Renal cortical epithelial cell (primary cell): ENCODE measurements at places on chromosomes 6 and 20. TPM values are rescaled to one million over a fixed set of nuclear protein-coding genes. Genes with fewer than 3 reads are reported as not detected.

DNA sequence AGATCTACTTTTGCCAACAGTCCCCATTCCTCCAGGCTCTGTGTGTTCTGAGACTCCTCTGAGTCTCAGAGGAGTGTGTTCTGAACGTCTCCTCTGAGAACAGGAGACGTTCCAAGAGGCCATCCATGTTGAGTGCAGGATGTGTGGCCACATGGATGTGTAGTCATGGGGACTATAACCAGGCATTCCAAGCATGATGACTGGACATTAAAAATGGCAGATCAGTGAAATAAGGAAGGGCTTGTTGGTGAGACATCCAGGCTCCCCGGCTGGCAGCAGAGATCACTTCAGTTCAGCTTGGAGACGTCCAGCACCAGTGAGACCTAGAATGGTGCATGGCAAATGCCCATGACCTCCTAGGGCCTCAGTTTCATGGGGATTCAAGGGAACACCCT, 34.3 kb upstream of the POU5F1 start:
- DNase-seq, result no peak

DNA sequence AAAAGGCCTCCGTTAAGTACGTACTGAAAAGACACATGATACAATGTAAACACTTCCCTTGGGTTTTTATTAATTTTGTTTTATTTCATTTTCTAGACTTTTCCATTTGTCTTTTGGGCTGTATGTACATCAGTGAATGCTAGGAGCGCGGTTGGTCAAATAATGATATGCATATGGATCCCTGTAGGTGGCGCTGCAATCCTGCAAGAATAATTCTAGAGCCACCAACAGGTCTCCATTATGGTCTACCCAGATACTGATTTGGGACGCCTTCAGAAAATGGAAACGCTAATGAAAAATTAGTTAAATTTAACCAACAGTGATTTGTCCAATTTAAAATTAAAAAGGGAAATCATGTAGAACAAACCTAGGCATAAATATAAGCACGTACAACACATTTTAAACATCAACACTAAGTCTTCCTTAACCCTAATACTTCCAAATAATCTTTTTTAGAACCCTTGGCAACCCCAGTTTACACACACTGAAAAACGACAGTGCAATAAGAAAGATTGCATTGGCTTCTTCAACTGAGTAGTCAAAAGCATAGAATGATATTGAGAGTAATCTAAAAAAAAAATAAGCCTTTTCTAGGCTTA, 433.5 kb downstream of the RFPL4B start:
- peak; percentile 72 for DNase-seq

- no peak for DNase-seq
These were observed 543.0 kb downstream of the MAFB start for GRCh38 chr20:40146071-40146470.

- DNase-seq, result peak; percentile 61
These were observed 5.4 kb upstream of the PLAGL1 start for GRCh38 chr6:144013486-144013909.

DNA sequence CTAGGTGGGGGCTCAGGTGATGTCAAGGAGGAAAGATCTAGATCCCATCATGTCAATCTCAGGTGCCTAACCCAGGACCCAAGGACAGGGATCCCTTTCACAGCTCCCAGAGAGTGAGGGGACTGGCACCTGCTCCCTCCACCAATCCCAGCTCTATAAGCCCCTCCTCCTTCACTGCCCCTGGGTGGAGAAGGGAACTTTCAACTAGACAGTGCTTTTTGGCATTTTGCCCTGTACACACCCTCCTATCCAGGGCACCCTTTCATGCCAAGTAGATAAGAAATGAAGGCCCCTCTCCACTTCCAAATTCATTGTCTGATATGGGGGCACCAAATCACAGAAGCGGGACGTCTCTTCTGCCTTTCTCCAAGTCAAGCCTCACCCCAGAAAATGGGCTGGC, 61.6 kb downstream of the MDGA1 start:
- DNase-seq, result no peak

GRCh38 chr6:169230946-169231789, 22.5 kb downstream of the THBS2 start:
- DNase-seq, result no peak

- peak; percentile 38 for DNase-seq
These were observed 92.2 kb downstream of the CEP57L1 start for GRCh38 chr6:109187399-109188114.

DNA sequence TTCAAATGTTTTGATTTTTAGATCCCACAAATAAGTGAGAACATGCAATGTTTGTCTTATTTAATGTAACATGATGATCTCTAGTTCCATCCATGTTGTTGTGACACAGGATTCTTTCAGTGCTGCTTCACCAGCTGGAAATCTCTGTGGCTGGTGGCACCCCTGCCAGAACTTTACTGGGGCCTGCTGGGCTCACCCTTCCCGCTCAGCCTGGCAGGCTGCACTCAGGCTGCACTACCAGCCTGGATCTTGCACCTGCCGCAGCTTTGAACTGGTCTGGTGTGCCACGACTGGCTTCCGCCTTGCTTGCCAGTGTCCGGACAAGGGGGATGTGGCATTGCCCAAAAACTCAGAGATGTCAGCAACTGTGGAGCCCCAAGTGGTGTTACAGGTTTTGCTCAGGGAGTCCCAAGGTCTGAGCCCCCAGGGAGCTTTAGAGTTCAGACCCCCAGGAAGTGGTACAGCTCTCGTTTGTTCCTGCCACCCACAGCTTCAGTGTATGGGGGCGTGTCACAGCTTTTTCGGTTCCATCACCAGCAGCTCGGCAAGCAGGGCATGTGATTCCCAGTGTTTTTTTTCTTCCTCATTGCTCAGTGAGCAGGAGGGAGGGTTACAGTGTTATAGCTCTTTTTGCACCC, 72.3 kb upstream of the SYNCRIP start:
- no peak for DNase-seq

- no peak for DNase-seq
These were observed 206.5 kb upstream of the OPRM1 start for GRCh38 chr6:153832543-153832942.

DNA sequence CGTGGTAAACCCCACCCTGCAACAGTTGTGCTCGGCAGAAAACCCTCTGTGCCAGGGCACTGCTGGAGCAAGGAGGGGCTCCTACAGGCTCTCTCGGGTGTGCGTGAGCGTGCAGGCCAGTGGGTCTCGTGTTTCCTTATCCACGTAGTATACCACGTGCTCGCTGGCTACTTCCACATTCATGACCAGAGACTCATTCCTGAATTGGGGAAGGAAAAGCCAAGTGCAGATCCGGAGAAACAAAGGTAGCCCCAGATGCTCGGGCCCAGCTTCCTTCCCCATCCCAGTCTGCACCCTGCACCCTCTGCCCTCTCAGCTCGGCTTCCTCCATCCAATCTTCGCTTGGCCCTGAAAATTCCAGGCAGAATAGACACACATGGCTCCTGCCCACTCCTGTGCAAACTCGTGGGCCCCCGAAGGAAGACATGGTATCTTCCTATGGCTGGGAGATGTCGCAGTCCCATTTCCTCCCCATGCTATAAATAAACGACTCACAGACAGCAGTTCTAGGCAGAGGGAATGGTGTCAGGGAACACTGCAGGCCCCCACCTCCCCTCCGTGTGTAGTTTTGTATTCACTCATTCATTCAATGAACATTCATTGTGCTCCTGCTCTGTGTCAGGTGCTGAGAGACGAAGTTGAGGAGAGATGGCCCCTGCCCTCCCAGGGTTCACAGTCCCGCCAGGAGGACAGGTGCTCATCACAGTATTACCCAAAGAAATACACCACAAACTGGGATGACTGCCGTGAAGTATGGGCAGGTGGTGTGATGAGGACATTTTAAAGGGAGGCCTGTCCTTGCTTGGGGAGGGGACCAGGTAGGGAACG, 29.6 kb downstream of the NPEPL1 start:
- no peak for DNase-seq

- no peak for DNase-seq
These were observed 92.6 kb upstream of the SOX4 start for GRCh38 chr6:21501021-21501354.

- no peak for DNase-seq
These were observed 117.4 kb upstream of the ARID1B start for GRCh38 chr6:156659822-156660198.

ISM1 gene
- 0.99 TPM in 1 of 2 replicates, not detected in the other for total RNA-seq

COL9A3 gene
- 0.05 and 0.35 TPM in 2 replicates for total RNA-seq

MAD2L1BP gene
- 49.7 and 91.3 TPM in 2 replicates for total RNA-seq

SNTA1 gene
- 11.0 and 17.0 TPM in 2 replicates for total RNA-seq

C6orf118 gene
- 0.10 TPM in 1 of 2 replicates, not detected in the other for total RNA-seq

RXRB gene
- total RNA-seq, result 16.8 and 28.0 TPM in 2 replicates

PHF20 gene
- 20.0 and 58.4 TPM in 2 replicates for total RNA-seq
